PC-9 (cell line): ENCODE measurements at places on chromosomes 7 and 10. TPM values are rescaled to one million over a fixed set of nuclear protein-coding genes. Genes with fewer than 3 reads are reported as not detected.

GRCh38 chr7:53699215-53699837 lies 663.9 kb downstream of the POM121L12 start:
- no peak for DNase-seq

GRCh38 chr10:53477313-53477675 lies 704.7 kb upstream of the MBL2 start:
- DNase-seq = no peak

GRCh38 chr10:29736366-29737073 lies 101.7 kb upstream of the SVIL start:
- peak; percentile 69 for DNase-seq

Gene OR2A1
- total RNA-seq = not detected in 2 replicates

GRCh38 chr10:132546567-132547420 lies 9.2 kb downstream of the INPP5A start:
- no peak for DNase-seq

Gene MACC1
- 48.4 and 50.8 TPM in 2 replicates for total RNA-seq

Gene AS3MT
- 0.22 TPM in 1 of 2 replicates, not detected in the other for total RNA-seq

DNA sequence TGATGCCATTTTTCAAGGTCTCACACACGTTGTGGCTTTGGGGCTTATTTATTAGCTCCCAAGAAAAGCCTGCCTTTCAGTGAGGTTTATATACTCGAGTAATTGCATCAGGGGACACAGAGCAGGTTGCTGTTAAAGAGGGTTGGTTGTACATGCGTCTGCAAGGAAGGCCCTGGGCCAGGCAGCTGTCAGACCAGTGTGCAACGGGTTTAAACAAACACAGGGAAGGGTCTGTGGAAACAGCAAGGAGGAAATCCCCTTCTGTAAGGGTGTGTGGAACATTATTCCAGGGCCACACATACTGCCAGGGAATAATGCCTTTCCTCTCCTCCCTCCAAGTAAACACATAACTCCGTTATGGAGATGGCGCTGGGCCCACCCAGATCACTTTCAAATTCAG lies 1.7 kb upstream of the CHST15 start:
- no peak for DNase-seq

GRCh38 chr7:25854608-25855497 lies 297.1 kb upstream of the NFE2L3 start:
- no peak for DNase-seq

- no peak for DNase-seq
These were observed 121.6 kb upstream of the FAM204A start for GRCh38 chr10:118463740-118464139.

GRCh38 chr10:24209946-24210491 lies 1.1 kb downstream of the KIAA1217 start:
- peak; percentile 53 for DNase-seq

DNA sequence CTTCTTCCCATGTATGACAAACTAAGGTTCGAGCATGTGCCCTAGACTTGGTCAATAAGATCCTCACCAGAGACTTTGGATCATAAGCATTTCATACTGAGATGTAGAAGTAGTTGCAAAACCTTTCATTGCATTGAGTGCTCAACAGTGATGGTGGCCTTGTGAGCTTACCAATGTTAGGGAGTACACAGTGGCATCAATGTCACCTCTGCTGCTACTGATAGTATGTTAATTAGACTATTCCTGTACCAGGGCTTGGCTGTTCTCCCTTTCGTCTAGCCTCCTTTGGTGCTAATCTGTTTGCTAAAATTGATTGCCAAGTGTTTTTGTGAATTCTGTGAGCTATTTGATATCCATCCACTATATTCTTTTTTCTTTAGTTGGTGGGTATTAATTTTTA lies 264.5 kb upstream of the SEMA3C start:
- no peak for DNase-seq

Gene LIPA
- 32.4 and 45.2 TPM in 2 replicates for total RNA-seq

- no peak for DNase-seq
These were observed 282.5 kb upstream of the MYO3A start for GRCh38 chr10:25651534-25651933.

Gene BHLHA15
- 0.53 and 0.79 TPM in 2 replicates for total RNA-seq

Gene AKR1C2
- 1,997 and 2,032 TPM in 2 replicates for total RNA-seq

Gene FAM180A
- not detected in 2 replicates for total RNA-seq

DNA sequence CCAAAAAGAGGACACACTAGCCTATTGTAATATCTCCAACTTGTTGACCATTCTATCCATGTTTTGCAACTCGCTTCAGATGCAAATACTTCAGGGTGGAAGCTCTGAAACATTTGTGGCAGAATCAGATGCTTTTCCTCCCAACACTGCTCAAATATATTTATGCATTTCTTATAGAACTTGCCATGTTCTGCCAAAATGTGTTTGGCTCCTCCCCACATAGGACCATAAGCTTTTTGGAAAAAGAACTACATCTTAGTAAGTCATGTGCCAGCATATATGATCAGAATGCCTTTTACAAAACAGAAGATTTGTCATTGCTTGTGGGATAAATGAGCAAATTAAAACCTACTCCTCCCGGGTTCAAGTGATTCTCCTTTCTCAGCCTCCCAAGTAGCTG lies 484.5 kb downstream of the TNS3 start:
- DNase-seq = no peak

- DNase-seq = no peak
These were observed 937 bp downstream of the DDX56 start for GRCh38 chr7:44572771-44573170.

Gene SLC25A13
- total RNA-seq = 26.4 and 52.5 TPM in 2 replicates

GRCh38 chr10:121567569-121567968 lies 30.7 kb downstream of the FGFR2 start:
- no peak for DNase-seq

DNA sequence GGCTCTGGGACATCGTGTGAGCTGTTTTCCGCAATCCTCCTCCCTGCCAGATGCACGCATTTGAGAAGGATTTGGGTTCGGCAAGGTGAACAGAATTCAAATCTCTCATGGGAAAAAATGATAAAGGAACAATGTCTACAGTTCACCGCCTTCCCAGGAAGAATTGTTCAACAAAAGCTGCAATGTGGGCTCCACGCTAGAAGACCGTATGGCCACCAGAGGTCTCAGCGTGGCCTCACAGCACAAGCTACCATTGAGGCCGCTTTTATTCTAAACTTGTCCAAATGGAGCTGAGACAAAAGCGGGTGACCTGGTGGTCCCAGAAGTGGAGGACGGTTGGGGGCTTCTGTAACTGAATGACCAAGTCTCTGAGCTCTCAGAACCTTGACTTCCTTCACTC lies 733.1 kb downstream of the PARD3 start:
- no peak for DNase-seq

DNA sequence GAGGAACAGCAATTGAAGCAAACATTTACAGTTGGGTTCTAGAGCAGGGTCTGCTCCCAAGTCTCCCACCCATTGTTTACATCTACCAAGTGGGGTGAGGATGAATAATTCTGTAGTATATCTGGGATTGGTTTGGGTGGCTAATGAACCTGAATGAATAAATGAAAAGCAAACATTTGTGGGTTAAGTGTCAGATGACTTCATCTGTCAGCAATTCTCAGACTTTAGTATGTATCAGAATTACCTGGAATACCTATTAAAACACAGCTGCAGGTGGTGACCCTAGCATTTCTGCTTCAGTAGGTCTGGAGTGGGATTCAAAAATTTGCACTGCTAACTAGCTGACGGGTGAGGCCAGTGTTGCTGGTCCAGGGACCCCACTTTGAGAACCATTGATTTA lies 18.0 kb upstream of the NPVF start:
- DNase-seq = no peak

Gene MEOX2
- total RNA-seq = 0.22 TPM in 1 of 2 replicates, not detected in the other
